BJ (cell line): ENCODE measurements at places on chromosomes 7 and 10.

- DNase-seq: no peak
These were observed 79.8 kb downstream of the ZNF92 start for GRCh38 chr7:65453341-65454030.

- DNase-seq: no peak
These were observed 27.5 kb downstream of the XPNPEP1 start for GRCh38 chr10:109895848-109896247.

DNA sequence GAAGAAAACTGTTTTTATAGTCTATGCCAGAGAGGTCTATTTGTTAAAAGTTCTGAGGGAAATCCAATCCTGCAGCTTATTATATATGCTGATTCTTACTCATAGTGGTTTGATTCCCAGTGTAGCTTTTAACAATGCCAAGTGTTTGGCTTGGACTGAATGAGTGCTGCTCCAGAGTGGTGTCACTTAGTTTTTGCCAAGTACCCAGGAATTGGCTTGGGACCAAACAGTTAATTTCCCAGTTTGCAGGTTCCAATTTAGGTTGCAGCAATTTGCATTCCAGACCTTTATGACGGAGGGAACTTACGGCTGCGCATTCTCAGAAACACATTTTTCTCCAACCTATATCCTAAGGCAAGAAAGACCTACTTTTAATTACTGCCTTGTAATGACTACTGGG is 32.4 kb downstream of the NSUN6 start:
- no peak for DNase-seq

- DNase-seq: no peak
These were observed 45.9 kb upstream of the ATP6V0A4 start for GRCh38 chr7:138843632-138844580.

DNA sequence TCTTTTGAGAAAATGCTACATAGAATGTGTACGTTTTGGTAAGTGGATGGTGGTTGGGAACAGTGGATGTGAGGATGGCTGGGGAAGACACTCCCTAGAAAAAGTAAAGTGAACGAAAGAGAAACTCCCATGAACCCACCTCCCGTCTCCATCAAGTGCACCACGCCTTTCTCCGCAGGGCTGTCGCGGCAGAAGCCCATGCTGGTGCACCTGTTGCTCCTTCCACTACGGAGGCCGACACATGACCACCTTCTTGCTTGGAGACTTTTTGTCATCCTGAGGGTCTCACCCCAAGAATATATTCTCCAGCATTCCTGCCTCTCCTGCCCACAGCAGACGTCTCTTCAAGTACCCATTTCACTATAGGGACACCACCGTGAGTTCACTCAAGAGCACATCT is 630.4 kb upstream of the PFKP start:
- DNase-seq: no peak

- peak; percentile 68 for DNase-seq
These were observed 14.8 kb downstream of the USP54 start for GRCh38 chr10:73576178-73576889.
